Cortex of kidney (tissue), 1 donor: ENCODE measurements at places on chromosomes 11 and 22.

DNA sequence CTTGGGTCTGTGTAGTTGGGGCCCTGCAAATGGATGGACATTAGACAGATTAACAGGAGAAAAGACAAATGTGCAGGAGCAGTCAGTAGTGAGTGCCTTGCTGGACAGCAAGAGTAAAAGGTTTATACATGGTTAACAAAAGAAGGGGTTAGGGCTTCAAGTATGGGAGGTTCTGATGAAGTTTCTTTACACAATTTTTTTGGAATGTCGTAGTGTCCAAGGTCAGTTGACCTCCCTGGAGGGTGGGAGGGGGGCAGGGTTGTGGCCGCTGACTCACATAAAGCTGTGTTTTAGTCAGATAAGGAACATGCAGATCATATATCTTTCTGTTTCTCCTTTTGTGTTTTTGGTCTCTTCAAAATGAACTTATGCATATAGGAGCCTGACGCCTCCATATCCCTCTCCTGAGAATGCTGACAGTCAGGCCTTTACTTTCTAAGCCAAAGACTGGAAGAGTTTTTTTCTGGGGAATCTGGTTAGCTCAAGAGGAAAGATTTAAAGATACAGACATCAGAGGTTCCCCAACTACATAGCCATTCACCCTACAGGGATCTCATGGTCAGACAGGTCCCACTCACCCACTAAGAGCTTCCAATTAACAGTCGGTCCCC lies 134.3 kb downstream of the NECTIN1 start:
- DNase-seq, result no peak

DNA sequence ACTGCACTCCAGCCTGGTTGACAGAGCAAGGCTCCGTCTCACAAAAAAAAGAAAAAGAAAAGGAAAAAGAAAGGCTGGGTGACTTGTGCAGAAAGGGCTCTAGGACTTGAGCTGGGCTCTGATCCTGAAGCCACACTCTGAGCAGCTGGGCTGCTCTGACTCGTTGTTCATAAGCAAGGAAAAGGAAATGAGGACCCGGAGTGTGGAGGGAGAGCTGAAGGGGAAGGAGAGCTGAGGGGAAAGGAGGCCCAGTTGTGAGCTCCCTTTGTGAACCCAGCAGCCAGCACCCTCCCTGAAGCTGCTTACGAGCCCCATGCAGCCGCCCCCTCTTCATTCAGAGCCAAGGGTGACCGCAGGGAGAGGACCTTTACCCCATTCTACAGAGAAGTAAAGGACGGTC lies 12.3 kb upstream of the SH3BP1 start:
- DNase-seq, result no peak

DNA sequence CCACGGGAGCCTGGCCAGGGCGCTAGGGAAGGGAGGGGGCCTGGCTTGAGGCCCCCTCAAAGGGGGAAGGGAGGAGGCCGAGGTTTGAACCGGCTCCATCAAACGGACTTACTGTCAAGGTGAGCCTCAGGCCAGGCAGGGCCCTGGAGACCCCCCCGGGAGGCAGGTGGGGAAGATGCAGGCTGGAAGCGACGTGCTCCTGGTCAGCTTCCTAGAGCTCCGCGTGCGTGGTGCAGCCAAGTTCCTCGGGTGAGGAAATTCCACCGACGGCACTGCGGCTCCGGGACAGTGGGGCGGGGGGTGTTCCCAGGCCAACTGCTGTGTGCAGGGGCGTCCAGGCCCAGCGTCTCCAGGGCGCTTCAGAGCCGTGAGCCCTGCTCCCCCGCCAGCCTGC lies 7.2 kb upstream of the TRABD start:
- no peak for DNase-seq

- no peak for DNase-seq
These were observed 5.8 kb upstream of the PPIL2 start for GRCh38 chr22:21659864-21660525.

- DNase-seq, result no peak
These were observed 16.9 kb upstream of the CCDC188 start for GRCh38 chr22:20167643-20168322.

DNA sequence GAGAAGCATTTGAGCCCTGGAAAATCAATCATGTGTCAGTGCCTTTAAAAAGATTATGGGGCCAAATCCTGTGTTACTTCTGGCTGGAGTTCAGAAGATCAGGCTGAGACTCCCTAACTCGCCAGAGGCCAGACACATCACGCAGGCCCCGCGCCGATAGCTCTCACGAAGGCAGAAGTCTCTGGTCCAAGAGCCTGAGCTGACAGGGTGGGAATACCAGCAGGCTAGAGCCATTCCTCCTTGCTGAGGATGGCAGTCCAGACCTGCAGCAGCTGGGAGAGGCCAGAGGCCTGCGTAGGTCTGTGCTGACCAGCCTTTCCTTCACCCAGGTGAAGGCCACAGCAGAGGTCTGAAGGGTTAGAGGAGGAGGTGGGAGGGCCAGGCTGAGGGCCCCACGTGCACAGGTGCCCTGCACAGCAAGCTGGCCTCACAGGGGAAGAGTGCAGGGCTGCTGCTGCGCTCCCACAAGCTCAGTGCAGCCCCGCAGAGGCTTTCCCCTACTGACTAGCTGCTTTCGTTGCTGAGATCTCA lies 52.9 kb downstream of the ST14 start:
- no peak for DNase-seq

DNA sequence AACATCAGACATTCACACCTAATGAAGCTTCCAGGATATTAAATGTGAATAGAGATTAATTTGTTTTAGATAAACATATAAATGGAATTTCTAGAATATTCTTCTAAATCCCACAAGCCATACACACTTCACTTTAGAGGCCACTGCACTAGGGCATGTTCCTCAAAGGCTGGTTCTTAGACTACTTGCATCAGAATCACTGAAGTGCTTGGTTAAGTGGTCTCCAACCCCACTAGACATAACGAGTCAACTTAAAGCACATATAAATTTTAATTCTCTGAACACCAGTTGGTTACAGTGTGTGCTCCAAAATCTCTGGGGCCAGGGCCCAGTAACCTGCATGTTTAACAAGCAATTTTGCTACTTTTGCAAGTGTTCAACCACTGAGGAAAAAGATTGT lies 7.9 kb upstream of the ALKBH8 start:
- DNase-seq, result no peak

- no peak for DNase-seq
These were observed 16.9 kb upstream of the TMPRSS6 start for GRCh38 chr22:37126383-37126782.

DNA sequence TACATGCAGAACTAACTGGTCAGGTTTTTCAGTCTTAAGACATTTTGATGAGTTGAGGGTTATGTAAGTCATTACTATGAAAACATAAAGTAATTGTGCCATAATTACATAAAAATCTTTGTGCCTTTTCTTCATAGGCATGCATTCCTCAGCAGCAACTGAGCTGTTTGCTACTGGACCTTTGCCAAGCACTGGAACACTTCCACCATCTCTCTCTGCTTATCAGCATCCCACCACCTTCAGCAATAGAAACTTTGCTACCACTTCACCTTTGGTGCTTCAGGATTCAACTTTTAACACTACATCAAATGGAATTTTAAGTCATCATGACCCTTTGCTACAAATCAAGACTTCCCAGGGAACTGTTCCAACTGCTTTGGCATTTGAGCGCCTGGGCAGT lies 39.0 kb downstream of the QSER1 start:
- no peak for DNase-seq

- DNase-seq, result no peak
These were observed 113.9 kb downstream of the CCDC81 start for GRCh38 chr11:86488553-86488952.

DNA sequence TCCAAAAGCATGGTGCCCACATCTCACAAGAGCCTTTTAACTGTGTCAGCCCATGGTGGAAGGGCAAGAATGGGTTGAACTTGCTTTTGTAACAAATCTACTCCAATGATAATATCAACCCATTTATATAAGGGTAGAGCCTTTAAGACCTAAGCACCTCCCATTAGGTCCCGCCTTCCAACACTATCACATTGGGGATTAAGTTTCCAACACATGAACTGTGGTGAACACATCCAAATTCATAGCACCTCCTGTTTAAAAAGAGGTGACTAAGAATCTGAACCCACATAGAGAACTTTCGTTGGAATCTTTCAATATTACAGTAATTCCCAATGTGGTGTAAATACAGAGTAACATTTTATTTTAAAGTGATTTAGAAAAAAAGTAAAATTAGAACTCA lies 9.2 kb upstream of the CNTF start:
- no peak for DNase-seq

GRCh38 chr11:92198268-92198667 lies 26.4 kb upstream of the FAT3 start:
- DNase-seq, result no peak

DNA sequence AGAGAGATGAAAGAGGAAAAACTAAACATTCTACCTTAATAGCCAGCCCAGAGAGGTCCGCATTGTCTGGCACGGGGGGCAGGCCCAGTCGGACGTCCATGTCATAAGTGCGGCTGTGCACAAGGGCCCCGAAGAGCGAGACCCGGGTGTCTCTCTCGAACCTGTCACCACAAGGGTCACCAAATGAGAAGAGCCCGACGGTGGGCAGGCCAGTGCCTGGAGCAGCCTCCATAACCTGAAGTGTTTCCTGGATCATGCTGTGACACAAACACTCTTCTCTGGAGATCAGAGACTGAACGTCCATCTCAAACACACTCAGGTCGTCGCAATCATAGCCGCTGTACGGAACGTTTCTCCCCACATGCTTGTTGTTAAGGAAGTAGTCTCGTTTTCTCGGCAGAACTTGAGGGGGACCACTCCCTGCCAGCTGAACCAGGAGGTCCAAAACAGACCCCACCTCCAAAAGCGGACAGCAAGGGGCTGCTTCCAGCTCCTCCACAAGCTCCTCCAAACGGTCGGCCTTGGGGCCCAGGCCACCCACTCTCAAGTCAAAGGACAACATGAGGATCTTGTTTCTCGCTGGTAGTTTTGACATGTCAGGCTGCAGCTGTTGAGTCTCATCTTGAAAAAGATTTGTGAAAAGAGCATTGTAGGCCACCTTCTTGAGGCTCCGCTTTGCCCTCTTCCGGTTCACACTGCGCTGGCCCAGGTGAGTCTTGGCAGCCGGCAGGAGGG lies 971 bp downstream of the TUBGCP6 start:
- no peak for DNase-seq

GRCh38 chr11:32334822-32335221 lies 100.5 kb downstream of the WT1 start:
- DNase-seq, result no peak

DNA sequence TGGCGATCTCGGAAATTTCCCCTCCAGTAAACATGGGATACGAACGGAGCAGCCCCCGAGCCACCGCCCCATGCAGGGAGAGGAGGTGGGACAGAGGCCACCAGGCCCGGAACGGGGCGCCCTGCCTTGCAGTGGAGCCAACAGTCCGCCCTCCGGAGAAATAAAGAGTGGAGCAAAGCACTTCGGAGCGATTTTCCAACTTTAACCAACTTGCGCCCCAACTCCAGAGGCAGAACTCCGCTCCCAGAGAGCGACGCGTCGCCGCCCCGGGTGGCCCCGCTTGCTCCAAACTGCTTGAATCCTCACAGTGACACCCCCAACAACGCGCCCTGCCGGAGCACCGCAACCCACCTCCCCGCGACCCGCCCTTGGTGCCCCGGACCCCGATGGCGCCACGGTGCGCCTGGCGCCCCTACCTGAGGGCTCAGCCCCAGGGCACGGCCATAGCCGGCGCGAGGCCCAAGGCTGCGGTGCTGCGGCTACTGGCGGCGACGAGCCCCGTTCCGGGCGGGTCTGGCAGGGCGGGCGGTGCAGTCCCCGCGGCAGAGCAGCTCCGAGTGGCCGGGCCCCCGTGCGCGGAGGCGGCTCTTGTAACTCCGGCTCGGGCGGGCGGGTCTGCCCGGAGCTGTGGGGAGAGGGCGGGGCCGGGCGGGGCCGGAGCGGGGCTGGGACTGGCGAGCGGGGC lies at the start of gene AHNAK:
AHNAK (minus strand) TSS at position 563 of the 685 bp plus-strand sequence. CDS start 10,708 bp downstream, outside the sequence.
- DNase-seq, result no peak

DNA sequence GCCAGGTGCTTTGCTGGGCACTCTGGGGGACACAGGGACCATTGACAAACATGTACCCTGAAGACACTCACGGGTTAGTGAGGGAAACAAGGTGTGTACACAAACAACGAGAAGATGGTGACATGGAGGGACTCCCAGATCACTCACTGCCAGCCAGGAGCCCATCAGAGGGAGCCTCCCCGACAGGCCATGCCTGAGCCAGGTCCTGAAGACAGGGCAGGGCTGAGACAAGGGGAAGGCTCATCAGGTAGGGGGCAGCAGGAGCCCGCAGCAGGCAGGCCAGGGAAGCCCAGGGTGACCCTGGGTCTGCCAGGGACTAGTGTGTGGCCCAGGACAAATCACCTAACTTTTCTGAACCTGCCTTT lies 127.9 kb downstream of the BUD13 start:
- DNase-seq, result no peak

DNA sequence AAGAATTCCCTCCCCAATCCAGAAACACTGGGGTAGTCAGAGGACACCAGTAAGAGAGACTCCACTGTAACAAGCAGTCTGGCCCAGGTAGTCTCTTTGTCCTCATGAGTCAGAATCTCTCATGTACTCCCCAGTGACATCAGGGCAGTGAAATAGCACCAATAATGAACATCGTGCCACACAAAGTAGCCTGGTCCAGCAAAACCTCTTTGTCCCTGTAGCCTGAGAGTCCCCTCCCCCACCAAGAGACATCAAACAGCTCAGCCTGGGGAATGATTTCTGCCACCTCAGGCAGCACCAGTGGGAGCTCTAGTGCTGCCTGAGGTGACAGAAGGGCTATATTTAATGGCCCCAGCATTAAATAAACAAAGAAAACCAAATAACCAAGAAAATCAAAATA lies 88.1 kb downstream of the SBF2 start:
- DNase-seq, result no peak

GRCh38 chr22:19060356-19061009 lies 61.7 kb downstream of the DGCR2 start:
- DNase-seq, result no peak

- DNase-seq, result no peak
These were observed 93.2 kb downstream of the LDLRAD3 start for GRCh38 chr11:36037031-36037430.

DNA sequence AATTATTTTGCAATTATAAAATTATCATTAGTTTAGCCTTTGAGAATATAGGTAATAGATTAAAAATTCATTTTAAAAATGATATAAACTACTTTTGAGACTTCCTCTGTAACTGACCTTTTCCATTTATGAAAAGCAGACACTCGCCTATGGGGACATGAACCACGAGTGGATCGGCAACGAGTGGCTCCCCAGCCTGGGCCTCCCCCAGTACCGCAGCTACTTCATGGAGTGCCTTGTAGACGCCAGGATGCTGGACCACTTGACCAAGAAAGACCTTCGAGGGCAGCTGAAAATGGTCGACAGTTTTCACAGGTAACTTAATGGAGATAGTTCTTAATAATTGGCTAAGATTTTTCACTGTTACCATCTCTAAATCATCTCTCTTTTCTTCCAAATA lies 26.3 kb upstream of the CTTN start:
- DNase-seq, result no peak

DNA sequence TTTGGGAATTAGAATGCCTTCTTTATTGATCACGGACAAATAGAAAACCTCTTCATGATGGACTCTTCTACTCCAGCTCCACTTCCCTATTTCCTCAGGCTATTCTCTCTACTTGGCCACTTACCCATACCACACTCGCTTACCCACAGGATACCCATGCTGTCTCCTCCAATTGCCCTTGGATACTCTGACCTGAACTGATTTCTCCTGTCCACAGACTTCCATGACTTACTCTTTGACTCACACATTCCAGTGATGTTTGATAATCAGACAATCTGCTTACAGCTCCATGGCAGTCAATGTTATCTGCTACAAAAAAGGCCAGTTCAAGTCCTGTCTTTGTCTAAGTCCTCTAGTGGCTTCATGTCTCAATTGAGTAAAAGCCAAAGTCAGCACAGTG lies 292.0 kb upstream of the CTSC start:
- no peak for DNase-seq
